HL-60 (cell line): ENCODE measurements at places on chromosomes 11 and 22.

- DNase-seq = peak; percentile 29
Observed at GRCh38 chr11:16001899-16002426, 354.4 kb downstream of the SOX6 start.

DNA sequence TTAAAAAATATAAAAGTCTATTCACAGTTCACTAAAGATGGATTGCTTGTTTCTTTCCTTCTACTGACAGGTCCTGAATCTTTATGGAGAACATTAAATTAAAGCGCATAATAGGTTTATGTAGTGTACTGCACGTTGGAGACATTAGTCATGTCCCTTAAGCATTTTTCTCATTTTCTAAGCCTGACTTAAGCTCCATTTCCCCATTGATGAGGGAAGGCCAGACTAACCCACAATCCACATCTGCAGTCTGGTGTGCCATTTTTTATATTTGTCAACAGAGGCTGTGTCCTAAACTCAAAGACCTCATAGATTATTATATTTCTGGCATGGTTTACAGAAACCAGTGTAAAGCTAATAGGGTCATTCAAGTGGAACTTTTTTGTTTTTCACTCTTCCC, 39.9 kb downstream of the CADM1 start:
- DNase-seq = no peak

GRCh38 chr11:109789901-109790300, 303.3 kb upstream of the ZC3H12C start:
- DNase-seq = no peak

- DNase-seq = no peak
Observed at GRCh38 chr22:50238755-50239154, 6.1 kb downstream of the TUBGCP6 start.

GRCh38 chr11:8683115-8683807, 669 bp downstream of the RPL27A start:
- no peak for DNase-seq

GRCh38 chr11:65165410-65166317, 4.4 kb upstream of the SPDYC start:
- no peak for DNase-seq

DNA sequence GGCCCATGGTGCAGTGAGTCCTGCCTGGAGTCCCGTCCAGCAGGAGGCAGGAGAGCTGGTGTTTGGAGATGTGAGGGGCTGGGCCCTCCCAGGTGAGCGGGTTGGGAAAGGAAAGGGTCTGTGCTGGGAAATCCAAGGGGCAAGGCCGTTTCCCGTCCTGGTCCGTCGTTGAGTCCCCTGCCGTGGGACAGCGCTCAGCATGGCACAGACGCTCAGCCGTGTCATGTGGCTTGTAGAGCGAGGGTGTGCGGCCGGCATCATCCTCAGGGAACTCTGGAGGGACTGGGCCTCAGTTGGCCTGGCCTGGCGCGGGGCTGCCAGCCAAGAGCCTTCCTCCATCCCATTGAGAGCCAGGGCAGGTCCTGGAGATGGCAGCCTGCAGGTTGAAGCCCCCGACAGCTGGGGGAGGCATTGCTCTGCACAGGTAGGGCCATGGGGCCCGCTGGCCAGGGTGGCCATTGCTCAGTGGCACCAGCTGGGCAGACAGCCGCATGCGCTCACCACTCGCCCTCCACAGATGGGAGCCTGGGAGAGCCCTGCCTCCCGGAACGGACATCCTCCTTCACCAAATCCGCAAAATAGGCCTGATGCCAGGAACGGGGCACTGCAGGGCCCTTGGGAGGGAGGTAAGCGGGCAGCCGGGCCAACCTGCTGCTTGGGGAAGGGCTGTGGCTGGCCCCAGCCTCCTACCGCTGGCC, 28.7 kb downstream of the KCNQ1 start:
- DNase-seq = no peak

GRCh38 chr11:68150037-68150436, 28.8 kb upstream of the CHKA start:
- no peak for DNase-seq

DNA sequence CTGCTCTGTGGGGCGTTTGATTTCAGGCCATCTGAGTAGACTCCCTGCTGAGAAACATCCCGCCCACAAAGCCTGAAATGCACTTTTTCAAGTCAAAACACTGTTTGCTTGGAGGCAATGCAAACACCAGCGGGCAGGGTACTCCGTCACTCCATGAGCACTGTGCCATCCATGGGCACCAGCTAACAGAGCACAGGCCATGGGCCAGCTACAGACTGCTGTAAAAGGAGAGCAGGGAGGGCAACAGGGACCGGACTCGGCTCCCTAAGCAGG, 16.6 kb upstream of the EFCAB6 start:
- no peak for DNase-seq

GRCh38 chr11:120089036-120090001, 48.6 kb downstream of the TRIM29 start:
- no peak for DNase-seq

- DNase-seq = no peak
Observed at GRCh38 chr22:19770349-19771220, 10.0 kb downstream of the TBX1 start.

DNA sequence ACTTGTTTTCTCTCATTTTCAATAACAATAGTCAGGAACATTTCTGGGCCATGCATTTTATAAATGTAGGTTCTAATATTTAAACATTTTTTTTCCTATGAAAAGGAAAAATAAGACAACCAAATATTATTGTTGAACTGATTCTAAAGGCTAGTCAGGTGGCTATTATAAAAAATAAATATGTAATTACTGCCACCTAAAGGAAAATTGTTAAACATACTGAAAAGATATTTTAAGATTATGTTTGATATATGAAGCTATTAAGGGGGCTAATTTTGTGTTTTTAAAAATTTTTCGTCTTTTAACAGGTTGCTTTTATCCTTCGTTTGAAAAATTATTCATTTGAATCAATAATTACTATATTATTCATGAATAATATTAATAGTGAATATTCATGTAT, 62.2 kb upstream of the FDX1 start:
- no peak for DNase-seq

DNA sequence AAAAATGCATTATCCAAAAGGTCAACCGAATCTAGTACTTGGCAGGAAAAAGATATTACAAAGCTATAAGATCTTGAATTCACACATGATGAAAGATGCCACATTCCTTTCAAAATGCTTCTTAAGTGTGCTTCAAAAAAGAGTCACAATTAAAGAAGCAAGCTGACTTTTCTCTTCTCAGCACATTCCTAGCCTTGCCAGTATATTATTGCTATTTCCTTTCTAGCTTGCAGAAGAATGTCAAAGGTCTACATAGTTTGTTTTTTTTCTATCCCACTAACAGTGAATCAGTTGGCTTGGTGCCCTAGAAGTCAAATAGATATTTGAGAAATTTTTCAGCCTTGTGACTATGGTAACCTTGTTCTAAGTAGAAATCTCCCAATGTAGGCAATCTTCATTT, 56.8 kb downstream of the GUCY1A2 start:
- DNase-seq = no peak

- no peak for DNase-seq
Observed at GRCh38 chr22:50014655-50015401, 2.3 kb upstream of the IL17REL start.

DNA sequence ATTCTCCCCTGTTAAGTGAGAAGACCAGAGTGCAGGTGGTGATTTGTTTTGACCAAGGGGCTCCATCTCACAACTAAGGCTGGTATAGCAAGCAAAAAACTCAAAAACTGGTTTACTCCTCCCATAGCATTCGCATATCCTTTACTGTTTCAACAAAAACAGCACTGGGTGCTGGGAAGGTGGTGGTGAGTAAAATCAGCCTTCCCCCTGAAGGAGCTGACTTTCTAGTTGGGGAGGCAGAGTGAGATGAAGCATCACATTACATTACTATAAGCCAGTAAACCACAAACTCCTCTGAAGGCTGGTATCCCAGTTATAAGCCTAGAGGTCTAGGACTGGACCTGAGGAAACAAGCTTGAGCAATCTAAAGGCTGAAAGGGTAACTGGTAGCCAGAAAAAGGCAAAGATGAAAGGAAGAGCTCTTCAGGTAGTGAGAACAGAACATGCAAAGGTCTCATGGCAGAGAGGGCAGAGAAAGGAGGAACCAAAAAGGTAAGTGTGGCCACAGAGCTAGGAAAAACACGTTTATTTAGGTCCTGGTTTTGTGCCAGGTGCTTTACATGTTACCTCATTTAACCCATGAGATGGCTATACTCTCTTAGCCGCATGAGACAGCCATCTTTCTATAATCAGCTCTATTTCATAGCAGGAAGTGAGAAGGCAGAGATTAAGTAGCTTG, 22.3 kb downstream of the TMEM123 start:
- DNase-seq = no peak

- no peak for DNase-seq
Observed at GRCh38 chr11:44509296-44509695, 56.2 kb upstream of the CD82 start.

- DNase-seq = no peak
Observed at GRCh38 chr11:2355000-2355644, 22.0 kb upstream of the CD81 start.

DNA sequence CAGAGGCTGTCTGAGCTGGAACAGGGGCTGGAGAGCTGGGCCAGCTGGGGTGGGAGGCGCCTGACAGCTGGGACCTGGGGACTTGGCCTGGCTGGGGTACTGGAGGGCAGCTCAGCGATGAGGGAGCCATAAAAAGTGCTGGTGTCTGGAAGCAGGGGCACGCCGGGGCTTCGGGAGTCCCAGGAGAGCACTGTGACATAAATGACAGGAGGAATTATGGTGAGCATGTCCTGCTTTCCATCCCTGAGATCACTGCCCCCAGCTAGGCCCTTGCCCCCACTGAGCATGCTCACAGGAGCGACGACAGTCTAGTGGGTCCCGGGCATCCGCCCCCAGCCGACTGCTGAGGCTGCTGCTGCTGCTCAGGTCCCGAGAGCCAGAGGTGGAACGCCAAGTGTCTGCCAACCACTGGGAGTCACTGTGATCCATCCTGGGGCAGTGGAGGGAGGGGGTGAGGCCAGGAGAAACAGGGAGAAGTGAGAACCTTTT, 6.2 kb downstream of the ROBO4 start:
- DNase-seq = no peak

GRCh38 chr11:64799256-64799622, 3.8 kb downstream of the MAP4K2 start:
- DNase-seq = no peak

GRCh38 chr11:15489281-15489680, 374.6 kb downstream of the INSC start:
- DNase-seq = peak; percentile 20

GRCh38 chr22:19607192-19608002, 83.2 kb upstream of the CLDN5 start:
- DNase-seq = no peak

DNA sequence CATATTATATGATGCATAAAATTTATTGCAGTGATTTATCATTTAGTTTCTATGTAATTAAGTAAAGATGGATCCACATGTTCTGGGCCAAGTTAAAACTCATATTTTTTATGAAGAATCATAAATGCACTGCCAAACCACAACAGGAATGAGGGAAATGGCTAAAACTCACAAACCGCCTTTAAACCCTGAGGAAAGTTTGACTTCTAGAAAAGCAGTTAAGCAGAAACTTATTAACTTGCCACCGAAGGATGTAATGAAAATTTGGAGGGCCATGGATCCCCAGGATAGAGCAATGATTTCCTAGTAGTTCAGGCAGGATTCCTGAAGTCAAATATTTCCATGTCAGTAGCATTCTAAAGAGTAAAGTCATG, 218.3 kb upstream of the CTSC start:
- no peak for DNase-seq

GRCh38 chr11:64544616-64545296, 46.3 kb upstream of the SLC22A12 start:
- DNase-seq = no peak

DNA sequence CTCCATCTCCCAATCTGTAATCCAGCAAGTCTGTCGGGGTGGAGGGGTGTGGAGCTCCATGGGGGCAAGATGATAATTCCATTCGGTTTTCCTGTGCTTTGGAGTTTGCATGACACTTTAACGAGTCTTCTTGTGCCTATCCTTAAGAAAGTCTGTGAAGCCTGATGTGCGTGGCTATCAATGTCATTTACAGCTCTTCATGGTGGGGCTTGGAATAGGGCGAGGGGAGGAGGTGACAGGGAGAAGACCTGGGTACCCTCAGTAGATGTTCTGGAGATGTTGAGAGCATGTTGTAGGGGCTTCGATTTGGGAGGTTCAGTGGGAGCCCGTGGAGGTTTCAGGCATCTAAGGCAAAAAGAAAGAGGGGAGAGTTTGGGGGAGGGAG, 579 bp upstream of the PHLDB1 start:
- no peak for DNase-seq

GRCh38 chr11:95531116-95531515, 258.5 kb downstream of the FAM76B start:
- DNase-seq = peak; percentile 80

DNA sequence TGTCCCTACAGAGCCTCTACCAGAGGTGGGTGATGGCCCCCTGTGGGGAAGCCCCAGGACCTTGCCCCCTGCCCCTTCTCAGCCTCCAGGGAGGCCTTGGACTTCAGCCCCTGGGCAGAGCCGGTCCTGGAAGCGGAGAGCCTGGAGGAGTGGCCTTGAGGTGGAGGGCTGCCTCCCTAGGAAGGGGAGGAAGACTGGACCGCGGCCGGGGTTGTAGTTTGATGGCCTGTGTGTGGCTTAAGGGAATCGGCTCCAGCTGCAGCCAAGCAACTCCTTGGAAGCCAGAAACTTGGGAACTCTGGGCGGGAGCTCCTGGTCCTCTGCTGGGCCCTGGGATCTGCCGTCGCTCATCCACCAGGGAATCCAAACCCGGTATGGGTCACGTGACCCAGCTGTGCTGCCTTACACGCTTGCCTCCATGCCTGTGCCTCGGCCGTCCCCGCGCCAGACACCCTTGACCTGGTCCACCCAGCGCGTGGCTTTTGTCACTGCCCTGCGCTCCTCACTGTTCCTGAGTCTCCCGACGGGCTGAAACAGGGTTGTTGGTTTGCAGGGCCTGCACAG, 23.5 kb upstream of the ARHGAP8 start:
- no peak for DNase-seq
